ENCODE measurements at places on chromosomes 1 and 21.

DNA sequence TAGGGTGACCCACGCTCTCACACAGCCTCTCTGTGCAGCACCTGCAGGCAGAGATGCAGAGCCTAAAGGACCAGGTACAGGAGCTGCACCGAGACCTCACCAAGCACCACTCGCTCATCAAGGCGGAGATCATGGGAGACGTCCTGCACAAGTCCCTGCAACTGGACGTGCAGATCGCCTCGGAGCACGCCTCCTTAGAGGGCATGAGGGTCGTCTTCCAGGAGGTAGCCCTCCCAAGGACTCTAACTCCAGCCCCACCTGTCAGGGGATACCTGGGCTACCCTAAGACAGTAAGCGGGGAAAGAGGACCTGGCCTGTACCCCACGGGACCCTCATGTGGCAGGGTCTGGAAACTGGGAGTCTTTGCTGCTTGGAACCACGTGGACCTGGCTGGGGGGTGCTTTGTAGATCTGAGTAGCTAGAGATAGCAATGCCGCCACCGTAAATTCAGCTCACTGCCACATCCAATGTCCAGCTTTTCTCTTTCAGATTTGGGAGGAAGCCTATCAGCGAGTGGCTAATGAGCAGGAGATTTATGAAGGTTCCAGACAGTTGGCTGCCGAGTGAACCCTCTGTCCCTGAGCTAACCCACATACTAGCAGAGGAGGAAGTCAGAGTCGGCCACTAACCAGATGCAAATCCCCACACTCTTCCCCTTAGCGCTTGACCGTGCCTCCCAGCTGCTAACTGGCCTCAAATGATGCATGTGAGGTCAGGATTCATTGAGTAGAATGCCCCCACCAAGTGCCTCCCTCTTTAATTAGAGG, 6.5 kb downstream of the RNF207 start:
- DNase-seq: no peak

- DNase-seq: no peak
Observed at GRCh38 chr1:210378736-210379135, 50.0 kb downstream of the HHAT start.

- DNase-seq: no peak
Observed at GRCh38 chr1:2290595-2291510, 62.7 kb downstream of the SKI start.

GRCh38 chr1:187626056-187626455, 797.3 kb downstream of the PLA2G4A start:
- DNase-seq: no peak

DNA sequence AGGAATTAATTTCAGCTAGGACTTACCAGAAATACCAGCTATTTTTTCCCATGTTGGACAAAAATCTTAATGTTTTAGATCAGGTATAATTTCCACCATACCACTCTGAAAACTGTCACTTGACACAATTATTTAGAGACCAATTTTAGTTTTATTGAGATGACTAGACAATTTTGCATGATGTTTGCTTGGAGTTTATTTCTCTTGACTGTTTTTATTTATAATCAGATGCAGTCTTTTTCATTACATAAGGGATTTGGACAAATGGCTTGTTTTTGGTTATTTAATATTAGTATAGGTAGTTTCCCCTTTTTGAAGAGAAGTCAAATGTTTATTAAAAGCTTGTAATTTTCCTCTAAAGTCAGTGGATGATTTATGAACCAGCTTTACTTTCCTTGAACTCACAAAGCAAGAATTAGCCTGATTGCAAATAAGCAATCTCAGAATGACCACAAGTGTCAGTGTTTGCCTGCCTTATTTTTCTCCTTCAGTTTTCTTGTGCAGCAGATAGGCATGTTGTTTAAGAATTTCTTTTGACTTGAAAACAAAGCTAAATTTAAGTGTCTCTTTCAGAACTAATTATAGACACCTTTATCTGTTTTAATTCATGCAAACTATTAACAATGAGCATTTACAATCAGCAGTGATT, 3.8 kb upstream of the B3GALT2 start:
- no peak for DNase-seq

DNA sequence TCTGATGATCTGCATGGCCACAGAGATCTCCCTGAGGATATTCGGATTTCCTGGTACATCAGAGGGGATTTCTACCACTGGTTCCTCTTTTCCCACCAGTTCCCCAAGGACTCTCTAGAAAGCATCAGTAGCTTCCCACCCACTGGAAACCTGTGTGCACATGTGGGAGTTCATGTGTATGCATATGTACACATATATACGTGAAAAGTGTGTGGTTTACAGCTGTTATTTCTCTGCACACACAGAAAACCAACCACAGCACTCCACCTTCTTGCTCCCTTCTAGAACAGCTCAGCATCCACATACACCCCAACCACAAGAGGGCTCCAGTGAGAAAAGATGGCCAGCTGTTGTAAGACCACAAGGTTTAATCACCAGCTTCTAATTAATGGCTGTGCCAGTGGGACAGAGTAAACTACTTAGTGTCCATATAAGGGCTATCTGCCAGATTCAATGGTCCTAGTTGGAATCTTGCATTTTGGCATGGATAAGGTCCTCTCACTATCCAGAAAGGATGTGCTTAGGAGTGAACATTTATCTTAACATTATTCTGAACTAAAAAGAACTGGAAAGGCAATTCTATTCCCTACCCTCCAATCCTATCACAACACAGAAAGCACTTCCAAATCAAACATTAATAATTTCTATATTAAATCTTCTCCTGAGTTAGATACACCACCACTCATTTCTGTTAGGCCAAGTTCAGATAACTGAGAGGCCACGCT, 24.1 kb downstream of the GPR3 start:
- DNase-seq: peak; percentile 29

DNA sequence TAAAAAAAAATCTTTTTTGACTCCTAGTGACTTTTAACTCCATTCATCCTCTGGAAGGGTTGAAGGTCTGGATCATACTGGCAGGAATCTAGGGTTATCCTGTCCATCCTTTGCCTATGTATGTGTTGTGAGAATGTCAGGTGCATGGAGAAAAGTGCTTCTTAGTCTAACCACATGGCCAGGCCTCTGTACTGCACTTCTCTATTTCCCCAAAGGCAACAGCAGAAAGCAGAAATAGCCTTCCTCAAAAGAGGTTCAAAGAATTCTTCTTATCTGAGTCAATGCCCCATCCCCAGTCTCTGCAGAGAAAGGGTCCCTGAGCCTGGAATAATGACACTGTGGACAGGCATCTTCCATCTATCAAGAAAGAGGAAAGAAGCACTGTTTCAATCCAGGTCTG, 85.7 kb upstream of the CD34 start:
- DNase-seq: no peak

DNA sequence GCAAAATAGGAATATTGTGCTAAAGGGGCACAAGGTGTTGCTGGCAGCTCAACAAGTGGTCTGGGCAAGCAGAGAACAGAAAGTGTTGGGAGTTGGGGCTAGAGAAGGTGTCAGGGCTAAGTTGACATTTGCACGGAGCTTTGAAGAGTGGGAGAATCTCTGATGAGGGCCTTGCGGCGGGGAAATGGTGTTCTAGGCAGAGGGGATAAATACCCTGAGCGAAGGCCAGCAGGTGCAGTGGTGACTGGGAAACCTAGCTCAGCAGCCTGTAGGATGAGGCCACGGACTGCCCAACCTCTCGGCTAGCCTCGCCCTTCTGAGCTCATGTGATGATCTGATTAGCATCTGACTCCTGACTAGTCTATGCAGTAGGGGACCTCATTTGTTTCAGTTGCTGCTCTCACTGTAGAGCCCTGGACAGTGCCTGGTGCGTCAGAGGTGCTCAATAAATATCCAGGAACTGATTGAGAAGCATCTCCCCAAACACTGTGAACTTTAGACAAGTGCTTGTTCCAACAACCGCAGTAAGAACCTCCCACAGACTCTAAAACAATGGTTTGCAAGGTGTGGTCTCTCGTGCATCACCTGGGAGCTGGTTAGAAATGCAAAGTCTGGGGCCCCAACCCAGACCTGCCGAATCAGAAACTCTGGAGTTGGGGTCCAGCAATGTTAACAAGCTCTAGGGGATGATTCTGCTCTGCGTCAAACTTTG, 1.0 kb upstream of the FOXO6 start:
- DNase-seq: no peak

DNA sequence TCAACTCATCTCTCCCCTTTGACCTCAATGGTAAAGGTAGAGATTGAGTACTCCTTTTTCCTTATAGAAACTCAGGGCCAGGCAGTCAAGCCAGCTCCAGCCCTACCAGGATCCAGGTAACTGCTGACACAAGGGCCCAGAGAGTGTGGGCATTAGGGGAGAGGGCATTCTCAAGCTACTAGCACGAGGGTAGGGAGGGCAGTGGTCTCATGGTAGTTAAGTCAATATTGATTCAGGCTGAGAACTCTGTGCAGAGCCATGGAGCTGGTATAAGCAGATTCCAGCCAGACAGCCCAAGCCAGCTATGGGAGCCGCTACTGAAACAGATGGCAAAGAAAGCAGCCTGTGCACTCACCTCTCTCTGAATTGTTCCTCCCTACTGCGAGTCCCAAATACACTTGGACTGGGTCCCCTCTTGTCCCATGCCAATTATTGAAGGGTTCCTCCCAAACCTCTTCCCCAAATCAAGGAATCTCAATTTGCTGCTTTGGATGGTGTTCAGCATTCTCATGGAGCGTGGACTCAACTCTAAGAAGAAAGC, 2.8 kb downstream of the PI4KB start:
- no peak for DNase-seq

- no peak for DNase-seq
Observed at GRCh38 chr1:229209386-229209785, 61.5 kb upstream of the RAB4A start.

DNA sequence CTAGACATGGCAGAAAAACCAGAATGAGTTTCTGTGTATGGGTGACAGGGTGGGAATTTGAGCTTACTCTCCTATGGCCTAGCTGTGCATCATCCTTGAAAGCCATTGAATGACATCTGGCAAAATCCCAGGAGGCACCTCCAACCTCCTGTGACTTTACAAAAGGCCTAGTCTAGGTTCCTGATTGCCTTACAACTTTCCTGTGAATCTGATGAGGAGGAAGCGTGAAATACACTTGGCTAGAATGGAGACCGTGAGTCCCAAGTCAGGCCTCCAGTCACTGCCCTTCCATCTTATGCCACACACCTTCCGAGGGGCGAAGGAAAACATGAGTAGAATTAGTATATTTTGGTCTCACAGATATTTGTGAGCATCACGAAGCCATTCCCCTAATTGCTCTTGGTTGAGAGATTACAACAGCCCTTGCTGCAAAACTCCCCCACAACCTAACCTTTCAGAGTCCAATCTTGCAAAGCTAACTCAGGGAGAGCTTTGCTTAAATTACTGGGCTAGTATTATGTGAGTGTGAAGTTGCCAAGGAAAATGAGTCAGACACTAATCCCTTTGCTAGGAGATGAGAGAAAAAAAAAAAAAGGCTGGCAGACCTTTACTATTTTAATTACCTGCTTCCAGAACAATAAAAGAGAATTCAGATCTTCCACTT, 36.3 kb upstream of the PAXBP1 start:
- DNase-seq: no peak

GRCh38 chr21:18382141-18382540, 21.4 kb downstream of the TMPRSS15 start:
- no peak for DNase-seq

GRCh38 chr1:9825093-9826074, 1.6 kb upstream of the CLSTN1 start:
- peak; percentile 75 for DNase-seq

- DNase-seq: no peak
Observed at GRCh38 chr1:195529881-195530280, 1078.4 kb downstream of the KCNT2 start.

All from NCI-H345 (cell line).